ENCODE measurements at places on chromosomes 4 and X.

- no peak for DNase-seq
Observed at GRCh38 chr4:185280608-185281007, 71.2 kb downstream of the SNX25 start.

DNA sequence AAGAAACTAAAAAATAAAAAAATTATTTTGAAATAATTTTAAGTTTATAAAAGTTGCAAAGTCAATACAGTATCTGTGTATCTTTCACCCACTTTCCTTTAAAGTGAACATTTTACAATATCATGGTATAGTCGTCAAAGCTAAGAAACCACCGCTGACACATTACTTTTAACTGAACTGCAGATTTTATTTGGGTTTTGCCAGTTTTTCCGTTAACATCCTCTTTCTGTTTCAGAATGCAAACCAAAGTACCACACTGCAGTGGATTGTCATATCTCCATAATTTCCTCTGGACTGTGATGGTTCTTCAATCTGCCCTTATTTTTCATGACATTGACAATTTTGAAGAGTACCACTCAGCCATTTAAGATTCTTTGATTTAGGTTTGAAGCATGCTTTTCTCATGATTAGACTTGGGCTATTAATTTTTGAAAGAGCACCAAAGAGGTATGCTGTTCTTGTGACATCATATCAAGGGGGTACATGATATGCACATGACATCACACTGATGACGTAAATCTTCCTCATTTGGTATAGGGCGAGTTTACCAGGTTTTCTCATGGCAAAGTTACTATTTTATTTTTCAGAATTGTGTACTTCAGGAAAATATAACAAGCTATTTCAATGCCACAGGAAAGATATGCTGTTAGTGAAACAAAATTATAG is 3.6 kb upstream of the CXCL1 start:
- DNase-seq: no peak

DNA sequence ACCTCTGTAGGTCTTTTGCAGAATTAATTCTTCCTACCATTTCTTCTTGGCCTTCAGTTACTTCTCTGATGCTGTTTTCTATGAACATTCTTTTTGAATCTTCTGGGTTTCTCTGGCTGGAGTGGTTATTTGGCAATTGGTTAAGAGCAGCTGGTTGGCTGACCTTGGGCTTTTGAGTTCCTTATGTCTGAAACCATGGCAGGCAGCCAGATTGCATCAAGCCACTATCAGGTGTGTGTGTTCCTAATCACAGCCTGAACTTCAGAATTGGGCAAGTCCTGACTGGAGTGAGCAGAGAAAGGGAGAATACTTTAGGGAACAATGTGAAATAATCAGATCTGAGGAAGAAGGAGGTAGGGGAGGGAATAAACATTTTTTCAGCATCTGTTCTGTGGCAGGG is 90.2 kb downstream of the ARHGAP10 start:
- DNase-seq: no peak

- DNase-seq: no peak
Observed at GRCh38 chr4:186030399-186030775, 38.6 kb upstream of the TLR3 start.

- DNase-seq: no peak
Observed at GRCh38 chrX:117743469-117744251, 372.9 kb downstream of the KLHL13 start.

- DNase-seq: no peak
Observed at GRCh38 chr4:86431543-86432116, 71.8 kb upstream of the MAPK10 start.

Data from AG04449 (cell line).